ENCODE measurements at places on chromosomes 5 and 9.

GRCh38 chr9:115008536-115009270, 78.3 kb upstream of the TNFSF8 start:
- no peak for DNase-seq

DNA sequence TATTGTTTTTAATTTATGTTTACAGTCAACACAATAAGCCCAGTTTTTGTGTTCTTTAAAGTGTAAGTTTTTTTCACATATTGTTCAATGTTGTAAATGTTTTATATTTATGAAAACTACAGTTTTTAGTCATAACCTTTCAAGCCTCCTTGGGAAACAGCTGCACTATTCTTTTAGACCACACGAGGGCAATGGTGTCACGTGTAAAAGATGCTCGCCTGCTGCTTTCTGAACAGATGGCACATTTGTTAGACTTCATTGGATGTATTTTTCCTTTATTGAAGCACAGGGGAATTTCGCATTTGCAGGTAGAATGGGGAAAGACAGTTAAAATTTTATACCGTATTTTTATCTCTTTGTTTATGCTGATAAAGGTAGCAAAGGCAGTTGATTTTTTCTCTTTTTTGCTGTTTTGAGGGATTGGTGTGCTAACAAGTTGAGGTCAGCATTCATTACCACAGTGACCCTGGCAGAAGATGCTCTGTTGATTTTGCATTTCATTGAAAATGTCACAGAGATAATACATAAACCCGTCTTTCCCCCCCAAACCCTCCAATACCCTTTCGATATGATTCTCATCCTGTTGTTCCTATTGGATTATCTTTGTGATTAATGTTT, 59.0 kb downstream of the MAT2B start:
- DNase-seq, result peak; percentile 64

DNA sequence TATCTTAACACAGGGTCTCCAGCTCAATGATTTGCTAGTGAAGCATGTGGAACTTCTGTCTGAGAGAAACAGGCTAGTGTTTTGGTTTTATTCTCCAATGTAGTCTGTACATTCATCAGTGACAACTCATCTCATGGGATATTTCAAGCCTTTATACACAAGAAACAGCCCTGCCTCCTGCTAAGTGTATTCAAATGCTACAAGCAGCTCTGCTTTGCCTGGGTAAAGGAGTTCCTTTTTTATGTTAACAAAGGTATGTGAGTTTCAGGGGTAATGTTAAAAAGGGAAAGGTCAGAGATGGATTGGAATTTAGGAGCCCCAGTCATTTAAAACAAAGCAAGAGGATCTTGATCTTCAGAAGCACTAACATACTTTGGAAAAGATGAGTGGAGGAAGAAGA, 498.7 kb downstream of the ISL1 start:
- no peak for DNase-seq

- no peak for DNase-seq
Observed at GRCh38 chr5:139838381-139839197, 43.0 kb downstream of the PSD2 start.

DNA sequence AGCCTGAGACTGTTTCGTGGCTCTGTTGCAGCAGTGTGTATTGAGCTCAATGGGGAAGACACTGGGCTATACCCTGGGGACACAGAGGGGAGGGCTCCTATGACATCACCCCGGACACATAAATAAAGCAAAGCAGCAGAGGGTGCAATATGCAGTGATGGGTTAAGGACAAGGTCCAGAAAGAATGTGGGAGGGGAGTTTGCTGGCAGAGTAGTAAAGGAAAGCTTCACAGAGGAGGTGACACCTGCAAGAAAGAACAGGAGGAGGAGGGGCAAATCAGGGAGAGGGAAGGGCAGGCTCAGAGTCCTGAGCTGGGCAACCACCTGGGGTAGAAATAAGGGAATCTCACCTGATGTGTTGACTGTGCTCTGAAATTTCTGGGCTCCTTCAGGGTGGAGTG, 35.3 kb upstream of the CDKN2AIPNL start:
- DNase-seq, result no peak

DNA sequence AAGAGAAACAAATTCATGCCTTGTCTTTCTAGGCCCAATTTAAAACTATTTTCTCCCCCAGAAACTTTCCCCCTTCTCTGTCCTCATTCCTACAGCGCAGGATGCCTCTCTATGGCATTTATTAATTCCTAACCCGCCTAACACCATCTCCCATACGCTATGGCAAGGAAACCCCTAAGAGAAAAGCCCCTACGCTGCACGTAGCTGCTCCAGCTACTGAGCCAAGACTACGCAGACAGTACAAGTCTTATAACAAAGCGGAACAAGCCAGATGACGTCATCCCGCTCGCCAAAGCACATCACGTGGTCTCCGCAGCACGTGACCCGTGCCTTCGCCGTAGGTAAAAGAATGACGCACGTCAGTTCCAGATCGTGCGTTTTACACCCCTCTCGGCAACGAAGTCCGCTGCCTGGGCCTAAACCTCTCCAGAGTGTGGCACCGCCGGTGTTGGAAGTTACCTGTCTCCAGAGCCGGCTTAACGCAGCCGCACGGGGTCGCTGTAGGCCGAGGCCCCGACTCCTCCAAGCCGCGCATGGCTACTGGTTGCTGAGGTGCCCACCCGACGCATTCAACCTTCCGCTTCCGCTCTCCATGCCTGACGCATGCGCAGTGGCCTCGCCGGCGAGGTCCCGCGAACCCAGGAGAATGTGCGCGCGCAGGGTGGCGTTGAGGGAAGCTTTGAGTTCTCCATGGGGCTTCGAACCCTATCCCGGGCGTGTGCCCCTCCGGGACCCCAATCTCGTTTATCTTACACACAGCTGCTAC, at the start of gene TRMO:
Gene TRMO, minus strand, starts transcription at position 542 of the 766 bp plus-strand sequence. Its CDS starts 7 bp downstream, at position 535.
- peak; percentile 98 for DNase-seq

DNA sequence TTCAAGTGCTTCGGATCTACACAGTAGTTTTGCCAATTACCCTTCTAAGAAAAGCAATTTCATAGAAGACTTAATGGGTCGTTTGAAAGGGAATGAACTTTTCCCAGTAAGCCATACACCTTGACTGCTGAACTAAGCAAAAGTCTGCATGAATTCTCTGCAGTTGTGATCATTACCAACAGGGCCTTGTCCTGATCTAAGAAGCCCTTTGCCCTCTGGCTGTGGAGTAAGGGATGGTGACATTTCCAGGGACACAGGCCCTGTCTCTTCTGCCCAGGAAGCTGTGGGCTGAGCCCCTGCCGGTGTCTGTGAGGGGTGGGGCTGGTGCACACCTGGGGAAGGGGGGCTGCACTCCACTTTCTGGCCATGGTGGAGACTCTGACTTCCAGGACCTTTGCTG, 30.5 kb downstream of the ZDHHC11 start:
- DNase-seq, result no peak

- DNase-seq, result peak; percentile 0
Observed at GRCh38 chr9:120394058-120394669, 185.8 kb downstream of the CDK5RAP2 start.

DNA sequence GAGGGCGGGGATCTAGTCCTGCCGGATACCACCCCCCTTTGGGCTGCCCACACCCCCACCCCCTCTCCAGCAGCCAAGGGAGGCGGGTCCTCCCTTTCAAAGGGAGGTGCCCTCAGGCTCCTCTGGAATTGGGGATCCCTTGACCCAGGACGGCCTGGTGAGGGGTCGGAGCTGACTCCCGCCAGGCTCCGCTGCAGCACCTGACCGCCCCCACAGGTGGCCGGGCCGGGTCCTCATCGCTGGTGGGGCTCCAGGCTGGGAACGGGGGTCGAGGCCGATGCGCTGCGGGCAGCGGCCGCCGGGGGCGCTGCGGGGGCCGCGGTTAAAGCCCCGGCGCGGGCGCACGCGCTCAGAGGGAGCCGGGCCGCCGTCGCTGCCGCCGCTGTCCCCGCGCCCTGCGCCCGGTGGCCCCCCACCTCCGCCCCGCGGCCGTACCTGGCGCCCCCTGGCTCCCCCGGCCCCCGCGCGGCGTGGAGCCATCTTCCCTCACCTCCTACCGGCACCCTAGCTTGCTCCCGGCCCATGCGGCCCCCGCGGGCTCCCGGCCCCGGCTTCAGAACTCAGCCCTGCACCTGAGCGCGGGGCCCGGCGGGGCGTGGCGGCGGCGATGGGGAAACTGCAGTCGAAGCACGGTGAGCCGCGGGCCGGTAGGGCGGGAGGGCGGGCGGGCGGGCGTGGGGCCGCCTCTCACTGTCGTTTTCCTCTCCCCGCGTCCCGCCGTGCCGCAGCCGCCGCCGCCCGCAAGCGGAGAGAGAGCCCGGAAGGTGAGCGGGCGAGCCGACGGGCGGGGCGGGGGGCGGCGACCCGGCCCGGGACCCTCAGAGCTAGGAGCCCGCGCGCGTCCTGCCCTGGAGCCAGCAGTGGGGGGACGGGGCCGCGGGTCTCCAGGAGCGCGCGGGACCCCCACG, at the start of gene NKD2:
Gene NKD2, plus strand, starts transcription at position 352 of the 908 bp plus-strand sequence. Its CDS starts 256 bp downstream, at position 608.
- peak; percentile 25 for DNase-seq

GRCh38 chr5:180287404-180287803, 4.5 kb downstream of the MAPK9 start:
- no peak for DNase-seq

DNA sequence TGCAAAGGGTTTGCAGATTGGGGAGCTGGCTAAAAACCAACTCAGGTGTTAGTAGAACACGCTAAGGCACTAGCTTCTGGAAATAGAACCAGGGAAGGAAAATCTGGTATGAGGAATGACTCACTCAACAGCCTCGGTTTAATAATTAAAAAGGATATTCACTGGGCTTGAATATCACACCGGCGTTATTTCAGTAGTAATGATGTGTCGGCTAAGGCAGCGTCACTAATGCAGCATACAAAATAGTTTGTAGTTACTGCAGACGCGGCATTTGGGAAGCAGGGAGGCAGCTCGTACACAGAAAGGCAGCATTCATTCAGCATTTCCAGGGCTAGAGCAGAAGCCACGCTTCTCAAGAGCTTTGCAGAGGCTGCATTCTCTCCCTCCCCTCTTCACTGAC, 1.7 kb downstream of the ADRA1B start:
- DNase-seq, result no peak

DNA sequence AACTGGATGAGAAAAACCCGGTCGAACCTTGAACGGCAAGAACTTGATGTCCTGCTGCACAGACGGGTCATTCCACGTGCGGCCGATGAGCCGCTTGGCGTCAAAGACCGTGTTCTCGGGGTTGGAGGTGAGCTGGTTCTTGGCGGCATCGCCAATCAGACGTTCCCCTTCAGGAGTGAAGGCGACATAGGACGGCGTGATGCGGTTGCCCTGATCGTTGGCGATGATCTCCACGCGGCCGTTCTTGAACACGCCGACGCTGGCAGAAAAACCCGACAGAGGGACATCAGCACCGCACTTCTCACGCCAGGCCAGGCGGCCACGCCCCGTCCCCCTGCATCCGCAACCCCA, 519 bp downstream of the HSPA5 start:
- no peak for DNase-seq

- DNase-seq, result no peak
Observed at GRCh38 chr9:2354216-2354615, 267.4 kb upstream of the VLDLR start.

DNA sequence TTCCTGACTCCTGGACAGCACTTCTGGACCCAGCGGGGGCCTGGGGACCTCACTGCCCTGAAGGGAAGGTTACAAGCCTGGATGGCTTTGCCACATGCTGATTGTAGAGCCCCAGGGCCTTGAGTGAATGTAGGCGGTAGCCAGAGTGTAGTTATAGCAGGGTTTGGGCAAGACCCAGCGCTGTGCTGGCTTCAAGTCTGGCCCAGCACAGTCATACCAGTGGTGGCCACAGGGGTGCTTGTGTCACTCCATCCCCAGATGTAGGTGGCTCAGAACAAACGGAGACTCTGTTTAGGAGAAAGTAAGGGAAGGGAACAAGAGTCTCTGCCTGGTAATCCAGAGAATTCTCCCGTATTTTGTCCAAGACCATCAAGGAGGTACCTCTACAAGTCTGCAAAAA, 84.6 kb downstream of the STARD4 start:
- DNase-seq, result no peak

Data from CD4-positive, alpha-beta T cell treated with Interleukin-21 for 1 hour (primary cell).